ENCODE measurements at places on chromosomes 4 and X.

GRCh38 chr4:93263166-93263565, 565.4 kb upstream of the ATOH1 start:
- DNase-seq, result no peak

- no peak for DNase-seq
Observed at GRCh38 chrX:68932611-68933010, 103.8 kb downstream of the EFNB1 start.

DNA sequence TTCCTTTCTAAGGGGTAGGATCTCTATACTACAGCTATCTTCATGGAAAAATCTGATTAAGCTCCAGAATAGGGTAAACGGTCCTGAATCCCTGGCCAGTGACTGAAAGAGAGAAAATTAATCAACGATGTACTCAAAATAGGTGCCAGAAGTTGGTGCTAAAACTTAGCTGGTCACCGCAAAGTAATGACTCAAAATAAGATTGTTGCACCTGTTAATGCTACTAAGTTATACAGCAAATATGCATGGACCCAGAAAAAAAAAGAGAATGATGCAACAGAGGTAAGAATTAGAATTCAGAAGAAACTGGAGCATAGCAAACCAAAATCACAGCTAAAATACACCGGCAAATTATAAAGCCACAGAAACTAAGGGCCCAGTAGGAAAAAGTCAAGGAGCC, 239.7 kb upstream of the FAM241A start:
- DNase-seq, result no peak

DNA sequence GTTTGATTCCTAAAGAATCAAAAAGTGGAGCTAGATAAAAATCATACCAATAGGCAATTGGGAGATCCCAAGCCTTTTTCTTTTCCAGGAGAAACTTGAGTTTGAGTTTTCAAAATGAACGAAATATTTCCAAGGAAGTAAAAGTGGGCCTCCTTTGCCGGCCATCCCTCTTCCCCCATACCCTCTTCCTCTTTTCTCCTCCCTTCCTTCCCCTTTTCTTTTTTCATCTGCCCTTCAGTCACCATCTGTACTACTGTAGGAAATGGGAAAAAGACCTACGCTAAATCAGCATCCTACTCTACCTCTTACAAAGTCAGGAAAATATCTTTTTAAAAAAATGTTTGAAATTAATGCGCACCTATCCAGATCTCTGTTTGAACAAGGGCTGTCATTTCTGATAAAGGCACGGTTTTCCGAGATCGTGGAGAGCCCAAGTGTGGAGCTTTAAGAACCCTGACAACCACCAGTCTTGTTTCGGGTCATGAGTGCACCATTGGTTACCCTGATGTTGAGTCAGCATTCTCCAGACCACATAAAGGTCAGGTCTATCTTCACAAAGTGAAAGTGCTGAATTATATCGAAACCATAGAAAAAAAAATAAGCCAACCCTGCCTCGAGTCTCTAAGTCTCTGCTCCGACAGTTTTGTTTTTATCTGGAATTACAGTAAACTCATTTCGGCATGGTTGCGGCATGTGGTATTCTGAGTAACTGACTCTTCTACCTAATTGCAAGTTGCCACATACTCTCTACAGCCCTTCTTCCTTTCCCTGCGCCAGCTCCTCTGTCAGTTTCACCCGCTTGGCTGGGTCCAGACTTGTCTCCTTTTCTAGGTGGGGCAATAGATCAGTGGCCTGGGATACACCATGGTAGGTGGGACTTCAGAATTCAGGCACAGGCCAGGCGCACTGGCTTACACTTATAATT, 140.2 kb upstream of the KLF3 start:
- no peak for DNase-seq

DNA sequence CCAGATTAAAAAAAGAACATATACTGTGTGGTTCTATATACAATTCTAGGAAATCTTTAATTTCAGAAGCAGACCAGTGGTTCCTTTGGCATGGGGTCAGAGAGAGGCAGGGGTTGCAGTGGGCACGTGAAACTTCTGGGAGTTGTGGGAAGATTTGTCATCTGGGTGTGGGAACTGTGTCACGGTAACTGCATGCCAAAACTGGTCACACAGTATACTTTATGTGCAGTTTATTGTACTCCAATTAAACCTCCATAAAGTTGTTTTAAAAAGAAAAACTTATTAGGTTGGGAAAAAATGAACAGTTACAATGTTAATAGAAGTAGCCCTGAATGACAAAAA, 26.7 kb upstream of the STS start:
- no peak for DNase-seq

Data from left hindlimb (tissue), 1 donor.